Activated naive CD4-positive, alpha-beta T cell treated with anti-CD3 and anti-CD28 coated beads, Interleukin-2, amount 10 ng/mL, durations not matched to agents 7 days and 5 days (primary cell): ENCODE measurements at places on chromosomes 5 and 9.

DNA sequence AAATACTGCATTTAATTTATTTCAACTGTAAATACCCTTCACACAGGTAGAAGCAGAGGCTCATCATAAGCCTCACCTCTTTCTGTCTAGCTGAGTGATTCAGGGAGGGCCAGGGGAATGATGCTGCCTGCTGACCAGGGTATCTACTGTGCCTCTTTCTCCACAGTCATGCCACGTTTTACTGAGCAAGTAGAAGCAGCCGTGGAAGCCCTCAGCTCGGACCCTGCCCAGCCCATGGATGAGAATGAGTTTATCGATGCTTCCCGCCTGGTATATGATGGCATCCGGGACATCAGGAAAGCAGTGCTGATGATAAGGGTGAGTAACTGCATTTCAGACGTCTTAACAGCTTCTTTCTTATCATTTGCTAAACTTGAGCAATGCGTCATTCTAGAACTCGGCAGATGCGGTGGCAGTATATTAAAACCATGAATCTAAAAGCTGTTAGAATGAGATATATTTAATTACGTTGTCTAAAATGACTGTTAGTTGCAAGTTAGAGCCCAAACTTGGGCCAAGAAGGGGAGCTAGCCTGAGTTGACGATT is 50.0 kb upstream of the LRRTM2 start:
- no peak for DNase-seq

GRCh38 chr5:13478831-13479465 is 465.5 kb downstream of the DNAH5 start:
- DNase-seq, result no peak

GRCh38 chr9:3263698-3264097 is 262.1 kb downstream of the RFX3 start:
- DNase-seq, result no peak

DNA sequence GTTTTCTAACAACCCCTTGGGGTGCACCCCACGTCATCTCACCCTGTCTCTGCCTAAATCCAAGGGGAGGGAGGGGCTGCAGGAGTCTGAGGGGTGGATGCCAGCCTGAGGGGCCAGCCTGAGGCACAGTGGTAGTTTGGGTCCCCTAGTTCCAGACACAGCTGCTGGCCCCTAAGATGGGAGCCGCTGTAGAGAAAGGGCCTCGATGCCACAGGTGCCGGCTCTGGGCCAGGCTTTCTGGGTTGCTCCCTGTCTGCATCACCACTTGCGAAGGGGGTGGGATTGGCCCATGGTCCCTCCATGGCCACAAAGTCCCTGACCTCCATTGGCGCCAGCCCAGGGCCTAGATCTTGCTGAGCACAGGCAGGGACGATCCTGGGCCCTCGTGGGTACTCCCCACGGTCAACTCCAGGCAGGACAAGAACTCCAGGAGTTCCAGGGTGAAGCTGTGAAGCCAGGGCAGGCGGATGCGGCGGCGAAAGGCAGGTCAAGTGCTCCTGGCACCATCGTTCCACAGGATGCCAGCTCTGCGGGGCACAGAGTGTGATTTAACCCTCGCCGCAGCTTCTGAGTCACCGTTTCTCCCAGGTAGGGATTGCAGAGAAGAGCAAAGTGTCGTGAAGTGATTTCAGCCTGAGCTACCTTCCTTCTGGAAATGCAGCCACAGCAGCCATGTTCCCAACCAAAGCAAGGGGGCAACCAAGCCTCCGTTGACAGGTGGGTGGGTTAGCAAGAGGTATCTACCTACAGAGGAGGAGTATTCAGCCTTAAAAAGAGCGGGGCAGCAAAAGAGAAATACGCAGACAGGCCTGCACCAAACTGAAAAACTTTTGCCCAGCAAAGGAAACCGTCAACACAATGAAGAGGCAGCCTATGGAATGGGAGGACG is 41.6 kb upstream of the EXOC3 start:
- DNase-seq, result no peak

GRCh38 chr5:131684051-131684450 is 49.0 kb upstream of the RAPGEF6 start:
- no peak for DNase-seq

GRCh38 chr5:18553269-18553668 is 919.0 kb downstream of the TAF11L14 start:
- no peak for DNase-seq

DNA sequence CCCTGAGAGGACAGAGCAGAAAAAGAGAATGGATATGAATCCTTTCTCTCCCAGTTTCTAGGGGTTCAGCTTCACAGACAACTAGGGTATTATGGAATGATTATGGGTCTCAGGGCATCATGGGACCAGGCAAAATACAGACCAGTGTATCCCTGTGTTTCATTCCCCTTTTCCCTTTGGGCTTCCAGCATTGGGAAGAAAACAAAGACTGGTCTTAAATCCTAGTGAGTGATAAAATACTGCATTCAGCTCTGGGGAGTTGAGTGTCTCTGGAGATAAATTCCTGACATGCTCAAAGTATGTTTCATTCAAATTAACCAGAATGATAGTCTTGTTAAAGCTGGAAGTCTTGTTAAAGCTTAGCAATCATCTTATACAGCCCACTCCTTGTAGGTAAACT is 2.4 kb upstream of the POU4F3 start:
- DNase-seq, result no peak

GRCh38 chr5:149175346-149176105 is 34.2 kb downstream of the ABLIM3 start:
- DNase-seq, result no peak

- no peak for DNase-seq
Measured at GRCh38 chr5:40490464-40491111, 189.1 kb upstream of the PTGER4 start.

DNA sequence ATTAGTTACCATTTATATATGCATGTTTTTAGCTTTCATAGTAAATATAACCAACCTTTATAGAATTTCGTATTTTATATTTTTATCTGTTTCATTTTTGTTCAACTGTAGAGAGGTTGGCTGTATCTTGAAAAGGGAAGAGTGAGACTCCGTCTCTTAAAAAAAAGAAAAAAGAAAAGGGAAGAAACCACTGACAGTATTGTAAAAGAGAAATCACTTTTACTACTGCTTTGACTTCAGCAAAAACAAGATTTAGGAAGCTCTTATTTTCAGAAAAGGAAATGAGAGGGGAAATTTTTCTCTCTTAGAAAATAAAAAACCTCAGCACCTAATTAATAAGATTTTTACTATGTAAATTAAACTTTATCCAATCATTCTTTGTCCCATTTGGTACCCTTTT is 14.4 kb downstream of the POLK start:
- no peak for DNase-seq

DNA sequence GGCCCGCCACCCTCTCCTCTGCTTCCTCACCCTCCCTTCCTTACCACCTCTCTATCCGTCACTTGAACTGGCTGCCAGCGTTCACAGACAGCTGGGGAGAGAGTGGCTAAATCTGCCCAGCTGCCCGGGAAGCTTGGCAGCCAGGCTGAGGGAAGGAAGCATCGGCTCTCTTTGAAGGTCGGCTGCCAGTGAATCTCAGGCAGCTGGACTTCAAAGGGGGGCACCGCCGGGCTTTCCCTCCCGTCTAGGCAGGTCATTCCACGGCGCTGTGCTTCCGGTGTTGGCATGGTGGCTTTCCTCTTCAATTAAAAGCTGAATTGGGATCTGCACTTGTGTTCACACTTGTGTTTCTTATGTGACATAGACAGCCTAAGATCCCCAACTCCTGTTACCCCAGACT is 174.0 kb downstream of the GDNF start:
- no peak for DNase-seq

GRCh38 chr9:98520221-98520960 is 188.3 kb downstream of the GABBR2 start:
- no peak for DNase-seq

GRCh38 chr5:178590141-178590923 is at the start of gene COL23A1:
Gene COL23A1, minus strand, starts transcription at chr5:178590393.
- DNase-seq, result peak; percentile 69

GRCh38 chr5:88390096-88390441 is 121.4 kb upstream of the TMEM161B start:
- DNase-seq, result no peak

GRCh38 chr9:83920469-83920926 is 734 bp downstream of the KIF27 start:
- DNase-seq, result no peak

- no peak for DNase-seq
Measured at GRCh38 chr5:77095189-77095588, 8.1 kb upstream of the ZBED3 start.

DNA sequence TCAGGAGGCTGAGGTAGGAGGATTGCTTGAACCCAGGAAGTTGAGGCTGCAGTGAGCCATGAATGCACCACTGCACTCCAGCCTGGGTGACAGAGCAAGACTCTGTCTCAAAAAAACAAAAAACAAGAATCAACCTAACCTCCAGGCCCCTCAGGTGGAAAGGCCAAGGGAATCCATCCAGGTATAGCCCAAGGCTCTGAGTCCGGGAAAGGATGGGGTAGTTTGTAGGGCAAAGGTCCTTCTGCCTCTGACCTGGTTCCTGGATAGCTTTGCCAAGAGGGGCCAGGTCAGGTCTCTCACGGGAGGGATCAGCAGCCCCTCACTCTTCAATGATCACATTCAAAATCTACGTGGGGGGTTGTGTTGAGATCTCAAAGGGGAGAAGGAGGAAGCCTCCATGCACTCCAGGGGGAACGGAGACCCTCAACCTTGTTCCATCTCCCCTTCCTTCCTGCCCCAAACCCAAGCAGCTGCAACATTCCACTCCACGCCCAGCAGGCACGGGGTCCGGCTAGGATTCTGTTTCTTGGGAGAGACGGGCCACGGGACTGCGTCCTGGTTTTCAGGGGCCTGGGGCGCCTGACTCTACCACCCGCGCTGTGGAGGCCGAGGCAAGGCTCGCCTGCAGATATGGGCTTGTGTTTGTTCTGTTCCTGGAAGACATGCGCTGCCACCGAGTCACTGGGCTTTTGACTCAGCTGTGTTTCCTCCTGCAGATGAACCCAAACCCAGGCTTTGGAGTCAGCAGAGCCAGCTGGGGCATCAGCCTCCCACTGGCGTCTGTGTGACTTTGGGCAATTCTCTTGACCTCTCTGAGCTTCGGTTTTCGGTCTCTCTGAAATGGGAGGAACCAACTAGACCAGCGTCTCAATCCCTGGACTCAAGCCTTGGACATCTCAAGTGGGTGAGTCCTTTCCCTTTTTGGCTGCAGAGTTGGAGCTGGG is 35.5 kb downstream of the PLPP7 start:
- peak; percentile 8 for DNase-seq

GRCh38 chr5:176732736-176733405 is 77.5 kb upstream of the UNC5A start:
- DNase-seq, result peak; percentile 16

- DNase-seq, result no peak
Measured at GRCh38 chr5:157463081-157463480, 3.1 kb downstream of the NIPAL4 start.

GRCh38 chr5:8945972-8946371 is 599.9 kb downstream of the SEMA5A start:
- DNase-seq, result no peak

- no peak for DNase-seq
Measured at GRCh38 chr5:62538017-62538942, 40.3 kb upstream of the LRRC70 start.

GRCh38 chr9:98240475-98240874 is 15.0 kb downstream of the TBC1D2 start:
- no peak for DNase-seq

GRCh38 chr9:123087359-123087888 is 54.0 kb downstream of the GPR21 start:
- no peak for DNase-seq

DNA sequence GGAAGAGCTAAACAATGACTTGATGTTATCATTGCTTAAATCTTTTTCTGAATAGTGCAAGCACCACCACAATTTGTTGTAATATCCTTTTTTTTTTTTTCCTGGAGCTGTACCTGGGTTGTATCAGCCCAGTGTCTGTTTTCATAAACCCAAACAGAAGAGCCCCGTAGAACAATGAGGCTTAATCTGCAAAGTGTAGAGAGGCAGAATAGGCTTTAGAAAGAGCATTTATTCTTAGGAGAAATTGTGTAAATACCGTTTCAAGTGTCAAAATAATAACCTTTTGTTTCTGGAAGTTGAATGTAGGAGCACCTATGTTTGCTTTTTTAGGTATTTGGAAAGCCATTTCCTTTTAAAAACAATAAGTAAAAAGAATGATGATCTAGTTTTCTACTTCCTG is 26.4 kb downstream of the RGS7BP start:
- no peak for DNase-seq

GRCh38 chr5:171050916-171051315 is 189.1 kb downstream of the RANBP17 start:
- DNase-seq, result no peak

GRCh38 chr9:111058166-111058565 is 19.9 kb upstream of the LPAR1 start:
- no peak for DNase-seq

- DNase-seq, result no peak
Measured at GRCh38 chr5:18607570-18607969, 973.3 kb downstream of the TAF11L14 start.

GRCh38 chr5:17234374-17234773 is 16.9 kb downstream of the BASP1 start:
- no peak for DNase-seq

DNA sequence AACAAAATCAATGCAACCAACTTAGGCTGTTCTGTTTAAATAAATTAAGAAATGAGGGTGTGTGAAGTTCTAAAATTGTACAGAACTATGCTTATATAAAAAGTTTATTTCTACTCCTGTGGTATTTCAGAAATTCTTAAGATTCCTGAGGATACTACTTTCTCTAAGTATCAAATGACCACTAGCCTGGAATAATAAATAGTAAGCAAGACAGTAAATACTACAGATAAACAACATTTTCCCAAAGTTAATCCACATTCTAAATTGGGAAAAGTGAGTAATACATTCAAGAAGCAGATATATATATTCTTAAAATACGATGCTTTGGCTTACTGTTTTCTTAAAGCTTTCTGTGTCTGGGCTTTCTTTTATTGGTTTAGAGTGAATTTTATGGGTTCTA is 29.5 kb downstream of the CCNH start:
- no peak for DNase-seq

- DNase-seq, result peak; percentile 36
Measured at GRCh38 chr5:68406767-68407241, 191.2 kb downstream of the PIK3R1 start.

GRCh38 chr5:43582082-43583005 is 20.6 kb upstream of the NNT start:
- DNase-seq, result no peak

- DNase-seq, result no peak
Measured at GRCh38 chr5:92760550-92760949, 820.5 kb downstream of the NR2F1-AS1 start.
